ENCODE measurements at places on chromosomes 12 and 14.

DNA sequence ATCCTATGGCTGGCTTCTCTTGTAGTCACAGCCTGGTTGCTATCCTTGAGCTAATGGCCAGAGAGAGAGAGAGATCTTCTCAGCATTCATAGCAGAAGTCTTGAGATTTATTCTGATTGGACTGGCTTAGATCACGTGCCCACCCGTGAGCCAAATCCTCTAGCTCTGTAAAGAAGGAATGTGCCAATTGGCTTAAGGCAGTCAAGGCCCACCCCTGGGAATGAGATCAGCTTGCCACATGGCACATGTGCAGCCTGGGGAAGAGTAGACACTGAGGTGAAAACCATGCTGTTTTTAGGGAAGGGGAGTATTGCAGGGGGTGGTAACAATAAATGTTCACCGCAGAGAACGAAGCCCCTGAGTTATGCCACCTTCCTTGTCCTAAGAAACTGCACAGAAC lies 36.3 kb downstream of the PLEKHG7 start:
- no peak for DNase-seq

DNA sequence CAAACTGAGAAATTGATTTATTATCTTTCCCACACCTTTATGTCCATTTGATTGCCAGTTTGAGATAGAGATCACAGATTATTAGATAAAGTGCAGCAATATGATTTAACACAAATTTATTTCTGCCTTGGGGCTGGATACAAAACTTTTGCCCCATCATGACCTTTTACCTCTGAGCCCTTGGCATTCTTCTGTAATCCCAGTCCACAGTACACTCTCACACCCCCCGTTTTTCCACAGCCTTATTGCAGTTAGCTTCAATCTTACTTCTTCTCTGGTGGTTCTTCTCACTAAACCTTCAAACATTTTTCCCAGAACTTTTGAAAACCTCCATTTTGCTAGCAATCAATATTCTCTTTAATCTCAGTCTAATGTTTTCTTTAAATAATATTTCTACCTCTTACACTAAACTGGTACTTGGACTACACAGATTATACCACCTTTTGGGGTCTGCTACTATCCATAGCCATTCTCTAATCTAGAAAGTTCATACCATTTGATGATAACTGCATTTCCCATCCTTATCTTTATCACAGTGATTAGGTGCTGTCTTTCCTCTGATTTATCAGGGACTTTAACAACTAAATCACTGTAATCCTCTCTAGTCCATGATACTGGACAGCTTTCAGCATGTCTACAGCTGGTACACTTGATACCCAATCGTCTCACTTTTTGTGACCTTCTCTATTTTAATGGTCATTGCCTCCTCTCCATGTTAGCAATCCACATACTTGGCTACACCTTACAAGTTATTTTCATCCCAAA lies 186.7 kb upstream of the PDE3A start:
- DNase-seq = no peak

DNA sequence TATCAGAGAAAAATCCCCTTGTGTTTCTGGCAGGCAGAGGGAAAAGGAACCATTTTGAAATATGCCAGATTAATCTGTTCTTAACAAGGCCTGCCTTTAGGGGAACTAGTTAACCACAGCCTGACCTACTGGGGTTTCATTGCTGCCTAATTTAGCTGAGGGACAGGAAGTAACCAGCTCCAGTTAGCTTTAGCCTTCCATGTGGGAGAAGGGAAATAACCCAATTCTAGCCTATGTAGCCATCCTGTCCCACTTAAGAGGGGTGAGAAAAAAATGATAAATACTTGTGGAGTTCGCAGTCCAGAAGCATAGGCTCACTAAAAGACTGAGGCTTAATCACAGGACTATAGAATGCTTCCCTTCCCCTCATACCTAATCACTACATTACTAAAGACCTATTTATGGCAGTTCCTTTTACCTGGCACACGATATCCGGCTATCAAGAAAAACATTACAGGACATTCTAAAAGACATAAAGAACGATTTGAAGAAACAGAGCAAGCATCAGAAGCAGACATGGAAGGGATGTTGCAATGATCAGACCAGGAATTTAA lies 22.8 kb downstream of the COX8C start:
- no peak for DNase-seq

- no peak for DNase-seq
Measured at GRCh38 chr12:99901181-99901580, 83.6 kb downstream of the ANKS1B start.

- no peak for DNase-seq
Measured at GRCh38 chr12:26292596-26292995, 97.2 kb downstream of the SSPN start.
